Frontal cortex (tissue), 4 donors: ENCODE measurements at places on chromosomes 13 and 19. TPM values are rescaled to one million over a fixed set of nuclear protein-coding genes. Genes with fewer than 3 reads are reported as not detected.

Gene APOC4
- not detected for total RNA-seq

Gene CDC16
- total RNA-seq: 40.8 TPM

Gene ZMYM2
- 180 TPM for total RNA-seq

Gene ZNF728
- total RNA-seq: 0.41 TPM

Gene PIH1D1
- total RNA-seq: 60.7 TPM

Gene MUC16
- not detected for total RNA-seq

Gene TFPT
- 6.5 TPM for total RNA-seq
